Suprapubic skin (tissue), 4 donors: ENCODE measurements at places on chromosomes 3 and 15.
A peak's percentile ranks its signal among the peaks of the same experiment; 100 is the strongest.

DNA sequence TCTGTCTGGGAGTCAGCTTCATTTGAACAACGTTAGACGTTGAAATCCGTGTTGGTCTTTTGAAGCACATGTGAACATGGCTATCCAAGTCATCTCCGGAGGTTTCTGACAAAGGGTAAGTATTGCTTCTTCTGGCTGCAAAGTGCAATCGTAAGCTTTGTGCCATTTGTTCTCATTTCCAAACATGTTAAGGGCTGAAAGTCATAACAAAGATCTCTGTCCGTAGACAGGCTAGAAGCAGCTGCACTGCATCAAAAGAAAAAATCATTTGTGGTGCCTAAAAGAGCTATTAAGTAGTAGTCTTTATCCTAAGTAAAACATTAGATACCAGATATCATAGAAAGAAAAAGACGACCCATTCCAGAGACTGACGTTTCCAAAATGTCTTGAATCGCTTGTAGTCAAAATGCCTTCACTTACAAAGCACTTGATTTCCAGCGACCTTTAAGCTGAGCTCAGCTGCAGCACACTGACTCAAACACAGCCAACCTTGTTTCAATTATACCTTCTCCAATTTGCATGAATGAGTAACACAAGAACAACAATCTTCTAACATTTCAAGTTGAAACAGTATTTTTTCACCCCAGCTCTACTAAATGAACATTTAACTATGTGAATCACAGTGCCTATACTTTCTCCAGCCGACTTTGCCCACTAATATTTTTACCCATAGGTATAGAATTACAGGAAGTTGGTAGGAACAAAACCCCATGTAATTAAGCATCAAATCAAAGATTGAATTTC is 76.6 kb downstream of the NEDD4 start:
- no peak for DNase-seq

- DNase-seq: no peak
Observed at GRCh38 chr15:25969886-25970285, 106.8 kb upstream of the ATP10A start.

DNA sequence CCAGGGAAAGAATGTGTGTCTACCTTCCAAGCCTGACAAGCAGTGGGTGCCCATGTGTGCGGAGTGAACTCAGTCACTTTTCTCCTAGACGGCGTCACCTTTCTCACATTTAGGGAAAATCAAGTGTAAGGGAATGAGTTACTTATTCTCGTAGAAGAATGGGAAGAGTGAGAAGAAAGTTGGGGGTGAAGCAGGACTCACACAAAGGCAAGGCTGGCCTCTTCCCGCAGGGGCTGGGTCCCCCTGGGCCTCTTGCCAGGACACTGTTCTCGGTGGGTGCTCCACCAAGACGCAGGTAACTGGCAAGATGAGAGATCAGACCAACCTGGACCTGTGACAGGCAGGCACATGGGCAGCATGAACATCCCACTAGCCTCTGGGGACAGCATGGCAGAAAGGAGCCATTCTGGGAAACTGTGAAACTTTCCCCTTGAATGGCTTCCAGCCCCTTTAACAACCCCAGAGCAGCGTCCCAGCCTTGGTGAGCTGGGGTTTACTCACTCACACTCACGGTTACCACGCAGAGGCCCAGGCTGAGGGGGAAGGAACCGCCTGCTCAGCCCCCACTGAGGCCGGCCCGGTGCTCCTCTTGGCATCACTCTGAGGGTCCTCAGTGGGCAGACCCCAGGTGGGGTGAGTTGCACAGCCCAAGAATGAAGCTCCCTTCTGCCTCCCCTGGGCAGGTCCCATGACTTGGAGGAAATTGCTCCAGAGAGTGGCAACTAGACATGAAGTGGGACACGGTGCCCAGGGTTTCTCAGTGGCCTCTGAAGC is 15.0 kb upstream of the SRP14 start:
- peak; percentile 70 for DNase-seq

DNA sequence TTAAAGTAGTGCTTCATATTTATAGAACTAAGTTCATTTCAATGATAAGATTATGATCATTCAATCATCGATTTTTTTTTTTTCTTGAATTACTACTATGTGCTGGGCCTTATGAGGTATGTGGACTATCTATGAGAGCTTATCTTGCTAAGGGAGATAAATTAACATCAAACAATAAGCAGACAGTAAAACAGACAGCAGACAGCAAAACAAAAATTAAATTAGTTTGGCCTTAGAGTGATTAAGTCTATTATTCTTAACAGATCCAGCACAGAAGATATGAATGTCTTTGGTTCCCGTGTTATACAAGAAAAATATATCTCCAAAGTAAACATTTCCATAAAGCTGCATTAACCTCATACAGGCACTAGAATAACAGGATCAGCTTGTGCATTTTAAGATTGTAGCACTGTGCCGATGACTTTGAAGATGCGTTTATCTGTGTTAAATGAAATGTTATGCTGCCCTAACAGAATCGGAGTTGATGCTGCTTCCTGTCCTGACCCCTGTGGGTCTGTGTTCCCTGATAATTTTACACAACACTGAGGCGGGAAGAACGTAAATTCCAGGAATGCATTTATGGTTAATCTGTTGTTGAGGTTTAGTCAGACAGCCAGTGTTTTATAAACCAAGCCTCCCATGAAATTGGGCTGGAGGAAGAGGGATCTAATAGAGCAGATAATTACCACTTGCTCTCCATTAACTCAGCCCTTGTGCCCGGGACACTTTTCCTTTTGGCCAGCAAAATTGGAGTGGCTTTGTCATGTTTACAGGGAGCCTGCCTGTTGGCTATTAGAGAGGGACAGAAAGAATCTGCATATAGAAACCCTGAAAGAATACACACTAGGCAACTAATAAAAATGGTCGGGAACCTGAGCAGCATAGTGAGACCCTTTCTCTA is 80.8 kb downstream of the GHSR start:
- no peak for DNase-seq

- no peak for DNase-seq
Observed at GRCh38 chr3:172580680-172581401, 57.6 kb upstream of the TNFSF10 start.

DNA sequence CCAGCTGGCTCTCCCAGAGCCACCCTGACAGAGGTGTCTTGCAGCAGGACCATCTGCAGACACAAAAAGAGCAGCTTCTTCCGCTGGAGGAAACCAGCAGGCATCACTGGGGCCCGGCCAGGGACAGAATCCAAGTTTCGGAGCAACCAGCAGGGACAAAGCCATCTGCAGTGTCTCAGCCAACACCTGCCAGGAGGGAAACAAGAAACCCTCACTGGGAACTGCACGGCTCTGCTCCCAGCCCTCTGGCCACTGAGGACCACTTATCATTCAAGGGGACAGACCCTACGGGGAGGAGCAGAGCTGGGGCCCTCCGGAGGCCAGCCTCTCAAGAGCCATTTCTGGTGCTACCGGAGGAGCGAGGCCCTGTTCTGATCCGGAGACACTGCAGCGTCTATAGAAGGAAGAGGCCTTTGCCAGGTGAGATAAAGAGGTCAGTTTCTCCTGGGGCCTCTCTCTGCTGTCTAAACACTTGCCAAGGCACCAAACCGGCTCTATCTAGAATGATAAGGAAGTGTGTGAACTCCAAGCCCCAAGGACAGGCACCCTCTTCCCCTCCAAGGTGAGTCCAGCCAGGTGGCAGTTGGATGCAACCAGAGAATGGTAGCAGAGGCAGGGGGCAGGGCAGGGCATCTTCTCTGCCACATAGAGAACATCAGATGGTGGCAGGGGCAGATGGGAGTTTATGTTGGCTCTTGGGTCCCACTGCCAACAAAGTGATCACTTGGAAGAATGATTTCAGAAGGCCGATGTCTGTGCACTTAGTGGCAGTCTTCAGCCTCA is 89.0 kb downstream of the CHSY1 start:
- no peak for DNase-seq

DNA sequence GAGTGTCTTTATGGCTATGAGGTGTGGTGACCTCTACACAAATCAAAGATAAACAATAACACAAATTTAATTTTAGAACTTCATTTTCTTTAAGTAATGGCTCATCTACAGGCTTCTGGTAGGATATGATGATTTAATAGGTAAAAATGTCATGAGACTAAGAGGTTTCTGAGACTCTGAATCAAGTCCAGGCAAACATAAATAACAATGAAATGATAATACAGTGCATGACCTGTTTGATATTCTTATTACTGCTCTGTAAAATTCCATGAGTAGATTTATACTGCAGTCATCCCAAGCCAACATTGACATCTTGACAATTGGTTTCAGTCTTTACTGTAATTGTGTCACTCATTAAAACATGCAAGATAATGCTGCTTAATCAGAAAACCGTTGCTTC is 936.8 kb downstream of the MCTP2 start:
- no peak for DNase-seq

- peak; percentile 59 for DNase-seq
Observed at GRCh38 chr15:27855137-27855536, 244.0 kb downstream of the OCA2 start.

GRCh38 chr3:144034715-144035290 is 63.2 kb downstream of the DIPK2A start:
- no peak for DNase-seq

GRCh38 chr15:87829332-87830050 is 427.0 kb downstream of the NTRK3 start:
- no peak for DNase-seq

DNA sequence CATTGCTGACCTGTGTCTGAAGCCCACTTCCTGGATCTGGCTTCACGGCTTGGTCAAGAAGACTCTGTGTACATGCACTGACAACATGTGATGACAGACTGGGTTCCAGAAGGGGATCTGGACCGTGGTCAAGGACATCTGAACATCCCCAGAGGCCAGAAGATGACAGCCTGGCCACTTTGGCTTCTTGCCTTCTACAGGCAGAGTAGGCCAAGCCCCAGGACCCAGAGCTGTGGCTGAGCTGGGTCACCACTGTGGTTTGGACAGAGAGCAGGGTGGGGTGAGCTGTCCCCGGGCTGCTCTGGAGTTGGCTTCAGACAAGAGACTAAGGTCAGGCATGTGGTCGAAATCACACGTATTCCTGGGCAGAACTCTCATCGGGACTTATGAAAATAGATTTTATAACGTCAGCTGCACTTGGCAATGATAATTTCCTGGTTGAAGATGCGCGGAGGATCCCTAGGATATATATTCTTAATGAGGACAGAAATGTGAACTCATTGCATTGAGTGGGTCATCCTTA is 114.1 kb upstream of the FRMD4B start:
- peak; percentile 87 for DNase-seq

DNA sequence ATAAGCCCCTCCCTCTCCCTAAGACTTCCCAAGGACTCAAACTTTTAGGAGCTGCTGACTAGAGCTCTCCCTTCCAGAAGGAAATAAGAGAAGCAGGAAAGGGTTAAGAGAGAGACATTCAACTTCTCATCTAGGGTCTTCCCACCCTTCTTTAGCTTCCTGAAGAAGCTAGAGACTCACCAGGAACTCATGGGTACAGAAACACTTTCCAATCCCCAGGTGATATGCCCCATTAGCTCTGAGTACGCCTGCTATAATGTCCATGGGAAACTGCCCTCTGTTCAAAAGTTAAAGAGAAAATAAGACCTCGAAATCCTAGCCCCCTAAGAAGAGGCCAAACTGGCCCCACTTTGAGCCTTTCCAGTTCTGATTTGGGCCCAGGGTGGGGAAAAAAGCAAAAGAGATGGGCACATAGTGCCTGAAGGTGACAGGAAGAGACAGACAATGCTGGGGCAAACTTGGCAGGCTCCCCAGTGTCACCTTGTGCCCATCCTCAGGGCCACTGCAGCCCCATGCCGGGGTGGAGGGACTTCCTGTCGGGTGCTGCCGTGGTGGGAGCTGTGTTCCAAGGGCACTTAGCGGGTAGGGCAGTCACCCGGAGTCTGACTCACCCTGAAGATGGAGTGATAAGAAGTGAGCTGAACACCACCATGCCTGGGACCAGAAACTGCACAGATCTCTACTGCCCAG is 29.5 kb downstream of the CCDC12 start:
- no peak for DNase-seq

DNA sequence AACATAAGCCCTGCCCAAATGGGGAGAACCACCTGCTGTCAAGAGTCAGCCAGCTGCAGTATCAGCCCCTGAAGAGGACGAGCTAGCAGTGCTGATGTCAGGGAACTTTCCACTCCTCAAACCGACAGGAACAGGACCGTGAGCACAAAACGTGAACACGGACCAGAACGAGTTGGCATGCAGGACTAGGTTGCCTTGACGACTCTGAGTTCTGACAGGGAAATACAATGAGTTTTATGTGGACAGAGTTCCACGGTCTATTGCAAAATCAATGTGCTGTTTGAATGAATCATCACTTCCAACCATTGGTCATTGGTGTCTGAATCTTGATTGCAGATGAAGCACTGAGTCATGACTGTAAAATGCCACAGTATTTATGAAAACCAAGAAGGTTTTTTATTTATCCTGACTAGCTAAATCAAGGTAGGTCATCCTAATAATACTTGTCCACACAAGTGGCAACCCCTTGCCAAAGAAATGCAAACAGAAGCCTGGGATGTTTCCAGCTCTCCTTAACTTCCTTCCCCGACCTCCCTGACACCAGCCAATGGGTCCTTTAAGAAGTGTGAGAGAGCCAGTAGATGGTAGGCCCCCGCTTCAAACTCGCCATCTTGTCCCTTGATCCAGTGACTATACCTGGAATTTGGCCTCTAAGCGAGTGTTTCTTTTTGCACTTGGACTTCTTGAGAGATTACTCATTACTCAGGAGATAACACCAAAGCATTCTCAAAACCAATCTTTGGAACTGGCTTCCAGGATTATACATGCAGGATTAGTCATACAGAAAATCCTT is 119.6 kb downstream of the ASB7 start:
- peak; percentile 89 for DNase-seq

DNA sequence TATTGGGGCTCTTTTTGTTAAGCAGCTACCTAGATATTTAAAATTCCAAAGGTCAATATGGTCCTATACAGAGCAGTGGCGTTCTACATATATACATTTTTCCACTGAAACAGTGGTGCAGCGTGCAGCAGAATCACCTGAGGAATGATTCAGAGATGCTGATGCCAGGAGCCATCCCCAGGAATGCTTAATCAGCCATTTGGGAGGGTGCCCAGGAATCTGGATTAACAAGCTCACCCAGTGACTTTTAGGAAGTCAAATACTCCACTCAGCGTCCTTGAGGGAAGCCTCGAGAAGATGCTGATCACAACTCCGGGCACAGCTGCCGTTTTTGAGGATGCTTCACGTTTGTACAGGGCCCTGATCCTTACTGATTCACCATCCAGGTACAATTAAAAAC is 82.6 kb upstream of the ARHGEF3 start:
- DNase-seq: no peak

- DNase-seq: no peak
Observed at GRCh38 chr3:53715815-53716483, 130.3 kb downstream of the CHDH start.
